Stimulated activated CD4-positive, alpha-beta T cell treated with anti-CD3 and anti-CD28 coated beads, Interleukin-12 subunit alpha, Interleukin-12 subunit beta, amount 100 ng/mL, for 24 hours (primary cell): ENCODE measurements at places on chromosomes 12 and 14.

DNA sequence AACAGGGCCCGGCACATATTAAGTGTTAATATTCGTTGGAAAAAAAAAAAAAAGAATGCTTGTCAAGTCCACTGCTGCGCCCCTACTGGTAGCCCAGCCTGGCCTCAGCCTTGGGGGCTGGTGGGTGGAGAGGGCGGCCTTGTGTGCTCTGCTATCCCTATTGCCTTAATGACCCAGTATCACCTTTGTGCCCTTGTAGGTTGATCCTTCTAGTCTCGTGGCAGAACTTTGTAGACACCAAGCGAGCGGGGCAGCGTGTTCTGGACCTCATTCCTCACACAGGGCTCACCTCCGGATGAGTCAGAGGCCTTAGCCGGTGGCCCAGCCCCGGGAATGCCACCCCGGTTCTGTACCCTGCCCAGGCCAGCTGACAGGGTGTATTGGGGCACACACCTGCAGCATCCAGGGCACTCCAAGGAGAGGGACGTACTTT, 1.8 kb upstream of the RCOR1 start:
- no peak for DNase-seq

- DNase-seq = no peak
Observed at GRCh38 chr12:6868211-6869048, 1.1 kb downstream of the TPI1 start.

DNA sequence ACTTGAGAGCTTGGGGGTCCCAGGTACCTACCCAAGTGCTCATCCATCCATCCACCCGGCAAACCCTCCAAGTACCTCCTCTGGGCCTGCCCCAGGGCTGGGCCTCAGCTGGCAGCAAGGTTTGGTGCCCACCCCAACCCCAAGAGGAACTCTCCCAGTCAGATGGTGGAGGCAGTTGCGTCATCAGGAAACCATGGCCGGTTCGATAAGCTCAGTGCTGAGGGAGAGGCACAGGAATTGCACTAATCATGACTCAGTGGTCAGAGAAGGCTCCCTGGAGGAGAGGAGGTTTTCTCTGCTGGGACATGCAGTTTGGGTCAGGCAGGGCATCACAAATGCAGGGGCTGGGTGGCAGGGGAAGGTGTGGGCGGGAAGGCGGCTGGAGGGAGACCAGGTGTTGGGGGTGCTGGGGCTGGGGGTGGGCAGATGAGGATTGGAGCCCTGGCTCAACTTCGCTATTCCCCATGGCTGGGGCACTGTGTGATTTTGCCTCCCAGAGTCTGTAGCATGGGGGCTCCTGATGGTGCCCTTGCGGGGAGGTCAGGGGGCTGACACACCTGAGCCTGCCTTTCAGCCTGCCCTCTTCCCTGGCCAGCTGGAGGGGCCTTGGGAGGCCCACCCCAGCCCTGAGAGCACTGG, 32.2 kb downstream of the SH2B3 start:
- no peak for DNase-seq

- DNase-seq = no peak
Observed at GRCh38 chr14:33230021-33230420, 291.3 kb downstream of the NPAS3 start.

- DNase-seq = no peak
Observed at GRCh38 chr14:74302152-74302628, 544 bp downstream of the ABCD4 start.

GRCh38 chr12:94150240-94151121, 2.1 kb downstream of the PLXNC1 start:
- DNase-seq = no peak

DNA sequence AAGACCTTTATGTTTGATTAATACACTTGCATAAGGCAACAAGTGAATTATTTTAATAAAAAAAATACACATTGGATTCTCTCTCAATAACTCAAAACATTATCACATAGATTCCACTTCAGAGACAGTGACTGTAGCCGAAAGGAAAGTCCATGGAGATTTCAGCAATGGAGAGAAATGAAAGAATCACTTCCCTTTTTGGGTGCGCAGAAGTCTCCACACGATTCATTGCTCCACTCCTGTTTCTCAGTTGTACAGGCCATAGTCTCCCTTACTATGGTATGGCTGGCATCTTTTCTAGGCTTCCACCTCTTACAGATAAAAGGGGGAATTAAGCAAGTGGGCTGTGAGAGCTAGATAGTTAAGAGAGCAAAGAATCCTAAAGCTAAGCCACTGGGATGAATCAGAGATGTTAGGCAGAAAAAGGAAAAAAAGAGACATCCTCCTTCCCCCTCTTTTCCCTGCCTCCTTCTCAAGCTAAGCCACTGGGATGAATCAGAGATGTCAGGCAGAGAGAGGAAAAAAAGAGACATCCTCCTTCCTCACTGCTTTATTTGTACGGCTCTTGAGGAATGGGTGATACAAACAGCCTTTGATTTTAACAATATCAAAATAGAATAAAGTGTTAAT, 16.3 kb downstream of the ST8SIA1 start:
- no peak for DNase-seq
